Right cardiac atrium (tissue), 5 donors: ENCODE measurements at places on chromosomes 4 and X. TPM values are rescaled to one million over a fixed set of nuclear protein-coding genes. Genes with fewer than 3 reads are reported as not detected.

GRCh38 chr4:179130122-179130714, 1688.0 kb upstream of the AGA start:
- DNase-seq = no peak

DNA sequence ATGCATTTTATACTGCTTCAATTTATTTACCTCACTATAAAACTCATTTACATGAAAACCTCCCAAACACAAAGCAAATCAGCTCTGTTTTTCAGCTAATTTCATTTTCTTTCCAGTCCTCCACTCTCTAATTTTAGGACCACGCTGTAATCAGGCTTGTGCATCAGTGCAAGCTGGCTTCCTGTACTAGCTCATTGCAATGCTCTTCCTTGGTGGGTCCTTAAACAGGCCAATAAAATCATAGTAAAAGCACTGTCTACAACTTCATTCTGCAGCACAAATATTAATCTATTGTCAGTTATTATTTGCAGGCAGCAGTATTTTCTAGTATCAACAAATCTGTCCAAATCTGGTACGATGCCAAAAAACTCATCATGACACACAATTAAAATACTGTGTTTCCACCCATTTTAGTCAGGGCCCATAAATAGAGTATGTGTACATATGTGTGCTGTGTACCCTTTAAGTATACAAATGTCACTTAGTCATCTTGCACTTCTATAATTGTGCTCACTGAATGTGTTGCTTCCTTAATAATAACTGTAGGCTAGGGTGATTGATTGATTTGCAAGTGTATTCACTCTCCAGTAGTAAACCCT, 178.2 kb upstream of the HCCS start:
- DNase-seq = no peak

GRCh38 chr4:122522944-122523343, 66.4 kb upstream of the IL2 start:
- DNase-seq = no peak

GRCh38 chr4:2898001-2898400, 54.4 kb downstream of the ADD1 start:
- DNase-seq = no peak

DNA sequence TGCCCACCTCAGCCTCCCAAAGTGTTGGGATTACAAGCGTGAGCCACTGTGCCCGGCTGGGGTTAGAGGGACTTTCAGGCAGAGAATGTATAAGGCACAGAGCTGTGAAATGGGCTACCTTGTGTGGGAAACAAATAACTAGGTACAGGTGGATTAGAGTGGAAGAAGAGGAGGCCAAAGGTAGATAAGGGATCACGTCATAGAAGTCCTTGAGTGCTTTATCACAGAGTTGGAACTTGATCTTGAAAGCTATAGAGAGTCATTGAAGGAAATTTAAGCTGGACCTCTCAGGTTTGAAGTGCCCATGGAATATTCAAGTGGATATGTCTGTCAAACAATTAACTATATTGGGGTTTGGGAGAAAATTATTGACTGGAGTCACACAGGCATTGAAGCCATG, 8.4 kb downstream of the N4BP2 start:
- DNase-seq = no peak

DNA sequence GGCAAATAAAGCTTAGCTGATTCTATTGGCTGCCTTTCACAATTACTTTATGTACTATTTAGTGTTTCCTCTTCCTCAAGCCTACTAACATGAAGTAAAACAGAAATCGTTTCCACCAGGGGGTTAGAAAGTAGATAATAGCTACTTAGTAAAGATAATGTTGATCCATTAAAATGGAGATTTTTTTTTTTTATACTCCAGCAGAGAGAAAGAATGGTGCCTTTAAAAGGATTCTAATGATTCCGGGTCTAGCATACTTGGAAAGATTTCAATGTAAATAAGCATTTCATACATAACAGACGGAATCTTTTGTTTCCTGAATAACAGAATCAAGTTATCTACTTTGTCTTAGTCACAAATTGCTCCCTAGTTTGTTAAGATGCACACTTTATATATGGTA, 37.1 kb downstream of the GK start:
- DNase-seq = no peak

GRCh38 chr4:38688676-38689355, 24.8 kb downstream of the KLF3 start:
- DNase-seq = peak; percentile 33

- DNase-seq = no peak
Observed at GRCh38 chr4:48450740-48451139, 32.4 kb upstream of the SLC10A4 start.

DNA sequence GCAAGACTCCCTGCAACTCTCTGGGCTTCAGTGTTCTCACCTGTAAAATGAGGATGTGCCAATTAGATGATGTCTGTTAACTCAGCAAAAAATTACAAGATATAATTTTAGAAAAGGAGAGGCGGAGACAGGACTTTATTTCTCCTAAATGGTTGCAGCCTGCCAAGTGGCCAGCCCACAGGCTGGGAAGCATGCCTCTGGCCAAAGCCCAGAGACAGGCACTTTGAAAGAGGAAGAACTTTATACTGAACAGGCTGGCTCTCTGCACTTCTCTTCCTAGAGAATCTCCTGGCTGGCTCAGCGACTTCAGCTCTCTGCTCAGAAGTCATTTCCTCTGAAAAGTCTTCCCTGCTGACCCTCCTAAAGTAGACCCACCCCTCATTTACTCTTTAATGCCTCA, 3.7 kb downstream of the PRDM5 start:
- DNase-seq = peak; percentile 81

DNA sequence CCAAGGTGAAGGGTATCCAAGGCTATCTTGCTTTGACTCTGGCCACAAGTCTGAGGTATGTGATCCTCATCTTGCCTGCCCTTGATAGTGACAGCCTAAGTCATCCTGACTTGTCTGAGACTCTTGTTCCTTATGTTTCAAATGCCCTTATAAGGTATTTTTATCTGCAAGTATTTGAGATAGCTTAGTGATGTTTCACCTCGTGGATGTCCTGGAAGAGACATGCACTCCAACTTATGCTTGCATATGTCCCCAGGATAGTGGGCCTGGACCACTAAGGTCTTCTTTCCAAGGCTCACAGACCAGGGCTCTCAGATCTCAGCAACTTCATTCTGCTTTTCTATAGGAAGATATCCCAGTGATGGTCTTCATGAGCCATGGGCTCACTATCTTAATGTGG, 120.5 kb upstream of the WDR1 start:
- DNase-seq = no peak

GRCh38 chrX:155544881-155545280, 67.9 kb downstream of the TMLHE start:
- no peak for DNase-seq

DNA sequence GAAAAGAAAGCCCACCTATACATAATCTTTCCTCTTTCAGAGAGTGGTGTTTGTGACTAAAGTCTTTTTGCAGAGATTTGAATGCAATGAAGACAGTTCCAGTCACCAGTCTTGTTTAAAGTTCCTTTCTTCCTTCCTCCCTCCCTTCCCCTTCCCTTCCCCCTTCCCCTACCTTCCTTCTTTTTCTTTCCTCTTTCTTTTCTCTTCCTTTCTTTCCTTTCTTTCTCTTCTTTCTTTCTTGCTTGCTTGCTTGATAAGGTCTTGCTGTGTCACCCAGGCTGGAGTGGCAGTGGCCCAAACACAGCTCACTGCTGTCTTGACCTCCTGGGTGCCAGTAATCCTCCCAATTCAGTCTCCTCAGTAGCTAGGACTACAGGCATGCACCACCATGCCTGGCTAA, 19.0 kb upstream of the ASB5 start:
- DNase-seq = no peak

- DNase-seq = no peak
Observed at GRCh38 chr4:115515366-115515765, 401.9 kb upstream of the NDST4 start.

GRCh38 chrX:154717824-154718223, 33.1 kb downstream of the GAB3 start:
- DNase-seq = no peak

DNA sequence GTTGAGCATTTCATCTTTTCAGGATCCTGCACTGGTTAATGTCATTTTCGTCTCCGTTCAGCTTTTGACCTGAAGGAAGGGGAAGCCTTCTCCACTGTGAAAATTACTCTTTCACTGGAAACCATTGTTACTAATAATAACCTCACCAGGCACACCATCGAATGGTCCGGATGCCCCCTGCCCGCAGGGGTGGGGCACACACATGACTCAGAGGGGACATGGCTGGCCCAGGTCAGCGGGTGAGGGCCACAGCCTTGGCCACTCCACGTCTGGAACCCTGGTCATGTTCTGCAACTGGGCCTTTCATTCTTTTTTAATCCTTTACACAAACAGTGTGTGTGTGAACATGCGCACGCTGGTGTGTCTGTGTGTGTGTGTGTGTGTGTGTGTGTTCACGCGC, 191.8 kb downstream of the BCOR start:
- no peak for DNase-seq

DNA sequence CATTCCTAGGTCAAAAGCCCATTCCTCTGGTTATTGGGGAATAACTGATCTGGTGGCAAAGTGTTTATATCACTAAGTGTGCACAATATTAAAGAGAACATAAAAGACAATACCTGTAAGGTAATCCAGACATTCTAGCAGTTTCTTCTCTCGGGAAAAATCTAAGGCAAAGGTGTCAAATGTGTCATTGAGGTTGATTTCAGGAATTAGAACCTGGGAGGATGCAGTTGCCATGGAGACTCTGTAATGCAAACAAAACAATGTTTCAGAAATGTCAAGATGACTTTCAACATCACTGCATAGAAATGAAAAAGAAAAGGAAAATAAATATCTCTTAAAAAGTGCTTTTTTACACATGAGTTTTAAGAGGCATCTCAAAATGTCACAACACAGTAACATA, 145.9 kb downstream of the MID1 start:
- DNase-seq = no peak

GRCh38 chr4:92679149-92679548, 375.4 kb downstream of the GRID2 start:
- DNase-seq = no peak

- no peak for DNase-seq
Observed at GRCh38 chr4:4985844-4986243, 33.4 kb downstream of the CYTL1 start.

- peak; percentile 91 for DNase-seq
Observed at GRCh38 chr4:24794916-24795665, at the start of gene SOD3. Gene SOD3, plus strand, starts transcription at chr4:24795573. Its CDS starts 3,949 bp downstream, at chr4:24799522.

- DNase-seq = no peak
Observed at GRCh38 chr4:86595426-86595805, 1.3 kb downstream of the PTPN13 start.

- DNase-seq = no peak
Observed at GRCh38 chr4:92101737-92102172, 202.0 kb upstream of the GRID2 start.

- DNase-seq = no peak
Observed at GRCh38 chr4:87953826-87954225, 21.7 kb upstream of the SPP1 start.

The HELT gene
- total RNA-seq = not detected

The PROM1 gene
- total RNA-seq = 5.4 TPM

The SYTL4 gene
- total RNA-seq = 3.7 TPM

The RBMXL3 gene
- total RNA-seq = not detected

The PAGE4 gene
- total RNA-seq = not detected

The HSD17B13 gene
- 0.09 TPM for total RNA-seq

The RBM46 gene
- not detected for total RNA-seq

The MAGEE2 gene
- total RNA-seq = 0.40 TPM

The IL2 gene
- not detected for total RNA-seq

The GPR82 gene
- not detected for total RNA-seq

The MAGEB17 gene
- total RNA-seq = not detected

The ZXDA gene
- 4.6 TPM for total RNA-seq

The CXCL10 gene
- not detected for total RNA-seq

The GAGE12J gene
- total RNA-seq = not detected

The PCDH19 gene
- 0.33 TPM for total RNA-seq

The MAGEA2 gene
- total RNA-seq = not detected
